Left ventricle myocardium superior (tissue), 1 donor: ENCODE measurements at places on chromosomes 13 and 19. TPM values are rescaled to one million over a fixed set of nuclear protein-coding genes. Genes with fewer than 3 reads are reported as not detected.

KLK3 gene
- total RNA-seq, result not detected

RGL3 gene
- 6.4 TPM for total RNA-seq

APOC4 gene
- not detected for total RNA-seq

KCTD4 gene
- not detected for total RNA-seq

ZNF154 gene
- total RNA-seq, result 3.5 TPM
